ENCODE measurements at places on chromosomes 5 and 9. TPM values are rescaled to one million over a fixed set of nuclear protein-coding genes. Genes with fewer than 3 reads are reported as not detected.

CER1 gene
- not detected for total RNA-seq

PAPPA gene
- 0.07 TPM for total RNA-seq

SPINK6 gene
- total RNA-seq = not detected

PCDHGB4 gene
- 9.3 TPM for total RNA-seq

TAF1L gene
- total RNA-seq = 0.04 TPM
